ENCODE measurements at places on chromosomes 11 and 22.

- no peaks in the 10 kb centered on the region for H3K4me1 ChIP-seq
- no peak overlapping the region for H3K4me3 ChIP-seq
- DNase-seq, result no peak
These were observed 113.1 kb upstream of the BLID start for GRCh38 chr11:122229078-122229477.

DNA sequence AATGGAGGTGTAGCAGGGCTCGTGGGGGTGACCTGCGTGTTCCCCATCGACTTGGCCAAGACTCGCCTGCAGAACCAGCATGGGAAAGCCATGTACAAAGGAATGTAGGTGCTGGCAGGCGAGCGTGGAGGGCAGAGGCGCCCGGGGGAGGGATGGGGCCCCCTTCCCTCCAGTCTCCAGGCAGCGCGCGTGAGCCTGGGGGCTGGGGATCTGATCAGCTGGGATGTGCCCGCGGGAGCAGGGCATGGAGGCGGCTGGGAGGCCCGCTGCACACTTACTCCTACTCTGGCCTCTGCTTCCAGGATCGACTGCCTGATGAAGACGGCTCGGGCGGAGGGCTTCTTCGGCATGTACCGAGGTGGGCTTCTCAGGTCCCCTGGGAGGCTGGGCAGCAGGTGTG, 17.8 kb downstream of the SLC25A18 start:
- no peak overlapping the region for H3K27ac ChIP-seq
- no peak for DNase-seq
- no peaks in the 10 kb centered on the region for H3K36me3 ChIP-seq
- no peaks in the 10 kb centered on the region for H3K4me1 ChIP-seq
- no peak overlapping the region for H3K4me3 ChIP-seq
- no peaks in the 10 kb centered on the region for H3K27me3 ChIP-seq

DNA sequence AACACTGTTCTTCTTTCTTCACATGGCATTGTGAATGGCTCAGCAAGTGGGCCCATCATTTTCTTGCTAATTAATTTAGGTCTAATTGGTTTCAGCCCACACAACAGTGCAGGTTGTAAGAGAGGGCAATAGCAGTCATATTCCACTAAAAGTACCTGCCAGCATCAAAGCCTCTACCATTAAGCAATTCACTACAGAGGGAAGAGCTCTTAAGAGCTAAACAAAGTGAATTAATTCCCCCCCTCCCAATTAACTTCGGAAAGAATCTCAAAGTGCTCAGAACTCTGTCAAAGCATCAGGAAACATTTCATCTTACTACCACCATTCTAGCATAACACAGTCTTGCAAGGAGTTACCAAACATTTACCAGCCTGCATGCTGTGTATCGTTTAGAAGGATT, 133.9 kb upstream of the UBASH3B start:
- H3K36me3 ChIP-seq, result no peaks in the 10 kb centered on the region
- no peak overlapping the region for H3K27ac ChIP-seq
- DNase-seq, result no peak
- H3K4me1 ChIP-seq, result no peaks in the 10 kb centered on the region
- no peaks in the 10 kb centered on the region for H3K27me3 ChIP-seq

- no peaks in the 10 kb centered on the region for H3K27me3 ChIP-seq
- H3K4me3 ChIP-seq, result peak overlapping the region; percentile 4
- H3K4me1 ChIP-seq, result peaks cover 37% of the 10 kb centered on the region
- peak; percentile 86 for DNase-seq
- peaks cover 32% of the 10 kb centered on the region for H3K36me3 ChIP-seq
These were observed 2.4 kb upstream of the ATP5MG start for GRCh38 chr11:118398791-118399559.

GRCh38 chr11:76644591-76644990, 26.0 kb downstream of the LRRC32 start:
- no peak overlapping the region for H3K4me3 ChIP-seq
- no peaks in the 10 kb centered on the region for H3K4me1 ChIP-seq
- no peaks in the 10 kb centered on the region for H3K27me3 ChIP-seq
- no peaks in the 10 kb centered on the region for H3K36me3 ChIP-seq
- no peak overlapping the region for H3K27ac ChIP-seq
- no peak for DNase-seq

DNA sequence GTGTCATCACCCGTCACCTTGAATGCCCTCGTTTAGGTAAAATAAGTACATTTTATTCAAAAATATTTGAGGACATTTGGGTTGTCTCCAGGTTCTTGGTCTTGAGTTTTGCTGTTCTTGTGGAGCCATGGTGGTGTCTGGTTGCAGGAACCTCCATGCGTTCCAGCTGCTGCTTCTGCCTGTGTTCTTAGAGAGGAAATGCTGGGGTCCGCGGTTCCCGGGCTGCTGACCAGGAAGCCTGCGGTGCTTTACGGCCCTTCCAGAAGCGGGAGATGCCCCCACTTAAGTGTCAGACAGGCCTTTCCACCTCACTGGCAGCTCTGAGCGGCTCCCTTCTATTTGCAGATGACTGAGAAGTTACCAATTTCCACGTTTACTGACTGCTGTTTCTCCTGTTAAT, 66.8 kb downstream of the LRP5 start:
- no peak overlapping the region for H3K27ac ChIP-seq
- H3K27me3 ChIP-seq, result no peaks in the 10 kb centered on the region
- no peak overlapping the region for H3K4me3 ChIP-seq
- no peak for DNase-seq
- no peaks in the 10 kb centered on the region for H3K36me3 ChIP-seq

GRCh38 chr11:33310720-33311500, 53.7 kb downstream of the HIPK3 start:
- peaks cover 7% of the 10 kb centered on the region for H3K4me1 ChIP-seq
- no peak for DNase-seq
- no peak overlapping the region for H3K4me3 ChIP-seq
- H3K27me3 ChIP-seq, result no peaks in the 10 kb centered on the region
- H3K27ac ChIP-seq, result no peak overlapping the region

DNA sequence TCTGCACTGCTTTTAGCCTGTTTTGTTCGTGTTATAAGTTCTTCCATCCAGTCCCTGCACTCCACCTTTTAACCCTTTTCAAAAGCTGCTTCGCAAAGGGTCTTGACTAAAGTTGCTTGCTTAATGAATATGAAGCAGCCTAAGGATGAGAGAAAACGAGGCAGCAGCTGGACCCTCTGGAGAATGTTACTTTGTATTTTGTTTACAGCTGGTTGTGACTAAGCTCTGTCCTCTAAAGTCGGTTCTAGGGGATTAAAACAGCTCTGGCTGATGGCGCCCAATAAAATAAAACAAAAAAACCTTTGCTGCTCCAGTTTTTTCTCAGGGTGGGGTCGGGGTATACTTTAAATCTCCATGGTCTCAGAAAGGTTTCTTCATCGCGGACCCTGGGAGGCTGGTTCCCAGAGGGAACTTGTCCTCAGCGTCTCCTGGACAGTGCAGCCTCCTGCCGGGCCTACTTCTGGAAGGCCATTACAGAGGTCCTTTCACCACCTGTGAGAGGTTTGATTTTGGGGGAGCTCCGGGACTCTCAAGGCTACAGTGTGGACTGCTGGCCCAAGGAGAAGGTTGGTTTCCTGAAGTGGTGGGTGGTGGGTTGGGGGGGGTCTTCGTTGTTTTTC, 836 bp upstream of the RBM4 start:
- H3K4me1 ChIP-seq, result peaks cover 41% of the 10 kb centered on the region
- no peak for DNase-seq
- peaks cover 20% of the 10 kb centered on the region for H3K36me3 ChIP-seq
- H3K4me3 ChIP-seq, result peak overlapping the region; percentile 67
- peak overlapping the region; percentile 71 for H3K27ac ChIP-seq

GRCh38 chr11:116545912-116546311, 226.9 kb downstream of the BUD13 start:
- DNase-seq, result no peak
- no peak overlapping the region for H3K4me3 ChIP-seq
- H3K4me1 ChIP-seq, result no peaks in the 10 kb centered on the region
